Spleen (tissue), 13 donors: ENCODE measurements at places on chromosomes 7 and 10.
A peak's percentile ranks its signal among the peaks of the same experiment; 100 is the strongest.

DNA sequence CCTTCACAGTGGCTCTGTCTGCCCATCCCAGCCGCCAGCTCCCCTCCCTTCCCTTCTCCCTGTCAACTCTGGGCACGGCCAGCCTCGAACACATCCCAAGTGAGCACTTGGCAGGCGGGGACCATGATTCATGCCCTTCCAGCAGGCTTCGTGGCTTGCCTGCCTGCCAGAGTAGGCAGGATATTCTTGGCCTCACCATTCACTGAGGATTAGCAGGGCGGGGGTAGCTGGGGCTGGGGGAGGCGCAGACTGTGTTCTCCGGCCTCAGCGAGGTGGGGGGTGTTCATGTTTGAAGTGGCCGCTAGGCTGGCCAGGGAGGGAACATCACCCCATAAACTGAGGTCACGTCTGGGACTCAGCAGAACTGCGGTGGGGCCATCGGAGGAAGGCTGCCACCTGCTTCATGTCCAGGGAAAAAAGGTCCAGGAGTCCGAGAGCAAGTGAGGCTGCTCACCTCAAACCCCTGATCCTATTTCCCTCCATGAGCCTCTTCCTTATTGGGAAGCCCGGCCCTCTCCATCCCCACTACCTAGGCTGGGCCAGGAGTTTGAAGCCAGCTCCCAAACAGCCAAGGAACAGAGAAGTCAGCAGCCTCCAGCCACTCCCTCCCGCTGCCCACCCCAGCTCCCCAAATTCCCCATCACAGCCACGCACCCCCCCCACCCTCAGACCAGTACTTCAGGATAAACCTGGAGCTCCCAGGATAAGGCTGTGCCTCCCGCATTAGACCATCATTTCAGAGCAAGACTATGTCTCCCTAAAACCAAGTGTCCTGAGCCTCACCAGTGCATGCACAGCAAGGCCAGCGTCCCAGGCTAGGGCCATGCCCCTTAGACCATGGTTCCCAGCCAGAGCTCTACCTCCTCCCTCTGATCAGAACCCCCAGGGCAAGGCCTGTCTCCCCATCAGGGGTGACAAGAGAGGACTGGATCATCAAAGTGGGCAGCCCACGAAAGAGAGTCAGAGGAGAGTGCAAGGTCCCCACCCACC is 42.8 kb upstream of the RABGEF1 start:
- no peak for DNase-seq

- DNase-seq: no peak
Measured at GRCh38 chr7:154583454-154583853, 419.5 kb downstream of the PAXIP1 start.

DNA sequence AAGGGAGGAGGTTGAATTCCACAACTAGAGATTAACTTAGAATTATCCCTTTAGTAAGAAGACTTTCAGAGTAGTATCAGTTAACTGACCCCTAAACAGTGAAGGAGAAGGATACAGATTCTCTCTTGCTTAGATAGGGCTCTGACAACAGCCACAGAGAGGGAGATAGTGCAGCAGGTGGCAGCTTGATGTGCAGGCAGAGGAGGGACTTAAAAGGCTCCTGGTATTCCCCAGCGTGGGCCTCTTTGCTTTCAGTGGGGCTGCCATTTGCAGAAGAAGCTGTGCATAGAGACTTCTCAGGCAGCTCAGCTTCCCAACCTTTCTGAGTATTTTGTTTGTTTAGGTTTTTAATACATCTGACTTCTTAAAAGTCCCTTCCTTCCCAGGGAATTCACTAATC is 16.0 kb downstream of the FZD1 start:
- DNase-seq: no peak

GRCh38 chr10:44424957-44425356 is 40.1 kb upstream of the CXCL12 start:
- DNase-seq: no peak

DNA sequence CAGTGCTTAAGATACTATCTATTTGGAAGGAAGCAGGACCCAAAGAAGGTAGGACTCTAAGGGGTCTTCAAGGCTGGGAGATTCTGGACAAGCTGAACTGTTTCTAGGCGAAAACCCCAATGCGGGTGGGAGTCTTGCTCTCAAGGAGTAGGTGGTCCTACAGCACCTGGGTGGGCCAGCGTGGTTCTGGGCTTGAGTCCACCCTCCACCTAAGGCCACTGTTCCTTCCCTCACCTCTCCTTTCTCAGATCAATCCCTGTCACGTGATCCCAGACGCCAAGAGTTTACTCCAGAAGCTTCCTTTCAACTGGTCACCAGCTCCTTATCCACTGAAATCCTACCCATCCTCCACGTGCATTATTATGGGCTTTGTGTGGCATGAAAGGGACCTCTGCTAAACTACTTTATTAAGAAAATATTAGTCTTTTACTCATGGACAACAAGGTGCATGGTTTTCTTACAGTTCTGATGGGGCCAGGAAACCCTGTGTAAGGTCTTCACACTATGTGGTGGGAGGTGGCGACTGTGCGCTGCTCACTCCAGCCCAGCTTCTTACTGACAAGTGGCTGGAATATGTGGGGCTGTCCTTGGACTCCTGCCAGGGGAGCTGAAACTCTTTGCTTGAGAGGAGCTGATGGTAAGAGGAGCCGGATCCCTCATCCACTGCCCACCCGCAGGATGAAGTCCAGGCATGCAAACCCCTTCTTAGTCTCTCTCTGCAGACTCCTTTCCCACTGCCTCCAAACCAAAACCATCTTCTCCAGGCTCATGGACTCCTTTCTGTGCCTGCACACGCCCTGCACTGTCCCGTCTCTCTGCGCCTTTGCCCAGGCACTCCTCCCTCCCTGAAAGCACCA is 1.6 kb downstream of the ZNF746 start:
- no peak for DNase-seq

DNA sequence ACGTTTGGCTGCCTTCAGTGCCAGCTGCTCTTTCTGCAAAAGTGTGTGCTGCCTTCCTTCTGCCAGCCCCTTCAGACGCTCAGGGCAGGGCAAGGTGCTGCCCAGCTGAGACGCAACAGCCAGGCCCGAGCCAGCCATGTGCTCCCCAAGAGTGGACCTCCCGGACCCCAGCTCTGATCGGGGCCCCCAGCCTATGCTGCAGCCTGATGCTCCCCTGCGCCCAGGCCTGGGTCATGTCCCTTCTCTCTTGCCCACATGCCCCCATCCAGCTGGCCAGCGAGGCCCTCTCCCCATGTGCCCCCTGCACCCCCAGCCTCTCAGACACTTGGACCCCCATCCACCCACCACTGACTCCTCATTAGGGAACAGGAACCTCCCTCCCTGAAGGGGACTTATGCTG is 17.8 kb downstream of the WDR86 start:
- DNase-seq: peak; percentile 64

- DNase-seq: no peak
Measured at GRCh38 chr7:41383596-41383995, 319.3 kb downstream of the INHBA start.

GRCh38 chr7:116955340-116955739 is 2.0 kb downstream of the ST7 start:
- no peak for DNase-seq

DNA sequence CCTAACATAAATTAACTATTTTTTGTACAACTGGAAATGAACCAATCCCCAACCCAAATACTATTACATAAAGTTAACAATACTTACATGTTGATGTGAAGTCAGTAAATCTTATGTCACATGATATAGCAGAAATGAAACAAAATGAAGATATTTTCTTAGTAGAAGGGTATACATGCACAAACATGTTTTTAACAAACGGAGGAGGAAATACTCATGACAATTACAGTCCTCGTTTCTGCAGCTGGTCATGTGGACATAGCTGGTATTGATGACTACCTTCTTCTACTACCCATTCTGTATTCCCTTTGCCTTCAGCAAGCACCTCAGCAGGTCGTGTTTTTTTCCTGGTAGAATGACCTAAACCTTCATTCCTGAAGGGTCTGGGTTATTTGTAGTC is 252.3 kb downstream of the HTR7 start:
- DNase-seq: no peak

GRCh38 chr10:35300063-35300699 is 36.1 kb upstream of the CCNY start:
- peak; percentile 77 for DNase-seq

DNA sequence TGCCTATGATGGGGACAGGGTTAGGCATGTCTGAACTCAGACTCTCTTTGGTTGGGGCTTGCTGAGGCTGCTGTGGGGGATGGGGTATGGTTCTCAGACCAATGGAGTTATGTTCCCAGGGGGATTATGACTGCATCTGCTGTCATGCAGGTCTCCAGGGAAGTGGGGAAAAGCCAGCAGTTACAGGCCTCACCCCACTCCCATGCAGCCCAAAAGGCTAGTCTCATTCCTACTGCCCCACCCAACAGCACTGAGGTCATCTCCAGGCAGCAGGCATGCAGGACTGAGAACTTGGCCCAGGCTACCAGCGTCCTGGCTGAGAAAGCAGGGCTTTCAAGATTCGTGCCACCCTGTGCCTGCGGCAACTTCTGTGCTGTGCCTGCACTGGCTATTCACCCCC is 373.3 kb downstream of the HTR7 start:
- DNase-seq: no peak

- no peak for DNase-seq
Measured at GRCh38 chr7:49791088-49791741, 17.8 kb downstream of the VWC2 start.

GRCh38 chr10:49082766-49083165 is 32.6 kb downstream of the VSTM4 start:
- DNase-seq: no peak

DNA sequence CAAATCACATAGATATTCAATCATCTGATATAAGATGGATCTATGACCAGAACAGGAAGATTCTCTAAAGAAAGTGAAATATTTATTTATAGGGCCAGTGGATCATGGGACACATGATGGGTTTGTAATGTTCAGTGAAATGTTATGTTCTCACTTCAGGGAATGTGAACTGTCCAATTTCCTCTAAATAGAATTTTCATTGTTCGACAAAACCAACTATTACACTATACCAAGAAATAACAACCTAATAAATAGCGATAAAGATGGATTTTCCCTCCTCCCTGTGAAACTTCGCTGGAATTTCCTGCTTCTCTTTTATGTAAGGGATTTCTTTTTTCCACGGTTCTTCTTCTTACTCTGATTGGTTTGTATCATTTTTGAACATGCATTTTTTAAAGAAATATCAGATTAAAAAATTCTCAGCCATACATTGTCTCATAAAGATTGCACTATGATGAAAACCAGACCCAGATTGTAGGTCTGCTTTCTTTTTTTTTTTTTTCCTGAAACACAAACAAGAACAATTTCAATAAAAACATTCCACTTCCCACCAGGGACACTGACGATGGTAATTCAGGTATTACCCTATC is 139.8 kb upstream of the ZEB1 start:
- no peak for DNase-seq

DNA sequence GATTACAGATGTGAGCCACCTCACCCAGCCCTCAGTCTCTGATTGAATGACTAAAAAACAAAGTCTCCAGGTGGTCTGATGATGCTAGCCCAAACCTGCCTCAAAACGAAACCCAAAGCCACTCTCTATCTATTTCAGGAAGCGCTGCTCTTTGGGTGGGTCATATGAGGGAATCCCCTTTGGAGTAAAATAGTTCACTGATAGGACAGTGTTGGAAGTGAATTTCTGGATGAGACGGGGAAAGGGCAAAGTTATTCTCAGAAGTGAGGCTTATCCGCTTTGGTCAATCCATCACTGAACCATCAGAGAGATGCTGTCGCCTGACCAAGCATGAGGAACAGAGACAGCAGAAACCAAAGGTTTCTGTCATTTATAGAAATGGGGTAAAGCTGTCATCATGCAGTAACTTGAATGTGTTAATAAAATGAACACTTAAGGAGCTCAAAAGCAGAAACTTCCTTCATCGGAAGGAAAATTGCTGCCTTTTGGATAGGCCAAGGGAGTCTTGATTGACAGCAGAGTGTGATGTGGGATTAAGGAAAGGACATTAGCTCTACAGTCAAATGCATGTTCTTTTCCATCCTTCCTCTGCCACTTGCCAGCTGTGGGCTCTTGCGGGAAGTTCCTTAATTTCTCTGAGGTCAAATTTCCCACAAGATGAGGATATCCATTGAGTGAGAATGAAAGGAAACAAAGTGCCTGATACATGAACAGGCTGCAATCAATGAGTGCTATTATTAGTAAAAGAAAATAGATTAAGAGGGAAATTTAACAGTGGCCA is 64.9 kb upstream of the C1QL3 start:
- no peak for DNase-seq

GRCh38 chr7:26500749-26501352 is 209.2 kb downstream of the SNX10 start:
- no peak for DNase-seq

- no peak for DNase-seq
Measured at GRCh38 chr10:10313149-10313835, 704.4 kb upstream of the CELF2 start.
